ENCODE measurements at places on chromosomes 13 and 19.

- DNase-seq = no peak
Measured at GRCh38 chr19:41276231-41276630, 12.1 kb downstream of the HNRNPUL1 start.

- no peak for DNase-seq
Measured at GRCh38 chr13:46684287-46685001, 112.5 kb downstream of the ESD start.

DNA sequence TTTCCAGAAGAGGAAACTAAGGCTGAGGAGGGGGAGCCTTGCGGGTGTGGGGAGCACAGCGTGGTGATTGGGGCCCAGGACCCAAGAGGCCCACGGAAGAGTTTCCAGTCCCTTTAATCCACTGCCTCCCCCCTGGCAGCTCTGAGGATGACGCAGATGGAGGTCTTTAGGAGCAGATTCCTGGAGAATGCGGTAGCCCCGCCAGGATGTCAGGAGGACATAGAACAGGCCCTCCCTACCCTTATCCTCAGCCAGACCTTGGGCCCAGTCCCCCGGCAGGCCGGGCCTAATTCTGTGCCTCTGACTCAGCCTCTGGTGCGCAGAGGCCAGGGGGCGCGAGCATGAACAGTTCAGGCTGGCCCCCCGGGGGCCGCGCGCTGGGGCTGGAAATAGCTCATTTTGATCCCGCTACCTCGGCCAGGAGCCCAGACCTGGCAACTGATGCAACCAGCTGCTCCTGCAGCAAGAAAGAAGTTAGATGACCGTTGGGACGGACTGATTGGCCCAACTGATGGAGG lies 461 bp upstream of the HSPB6 start:
- no peak for DNase-seq

- no peak for DNase-seq
Measured at GRCh38 chr19:45380107-45380506, 9.7 kb upstream of the ERCC2 start.

All from renal pelvis (tissue), 12 donors.